ENCODE measurements at places on chromosomes 4 and X. TPM values are rescaled to one million over a fixed set of nuclear protein-coding genes. Genes with fewer than 3 reads are reported as not detected.

The STARD8 gene
- 2.9 TPM for total RNA-seq

The ADH1B gene
- total RNA-seq, result not detected

The CENPI gene
- total RNA-seq, result 0.88 TPM

DNA sequence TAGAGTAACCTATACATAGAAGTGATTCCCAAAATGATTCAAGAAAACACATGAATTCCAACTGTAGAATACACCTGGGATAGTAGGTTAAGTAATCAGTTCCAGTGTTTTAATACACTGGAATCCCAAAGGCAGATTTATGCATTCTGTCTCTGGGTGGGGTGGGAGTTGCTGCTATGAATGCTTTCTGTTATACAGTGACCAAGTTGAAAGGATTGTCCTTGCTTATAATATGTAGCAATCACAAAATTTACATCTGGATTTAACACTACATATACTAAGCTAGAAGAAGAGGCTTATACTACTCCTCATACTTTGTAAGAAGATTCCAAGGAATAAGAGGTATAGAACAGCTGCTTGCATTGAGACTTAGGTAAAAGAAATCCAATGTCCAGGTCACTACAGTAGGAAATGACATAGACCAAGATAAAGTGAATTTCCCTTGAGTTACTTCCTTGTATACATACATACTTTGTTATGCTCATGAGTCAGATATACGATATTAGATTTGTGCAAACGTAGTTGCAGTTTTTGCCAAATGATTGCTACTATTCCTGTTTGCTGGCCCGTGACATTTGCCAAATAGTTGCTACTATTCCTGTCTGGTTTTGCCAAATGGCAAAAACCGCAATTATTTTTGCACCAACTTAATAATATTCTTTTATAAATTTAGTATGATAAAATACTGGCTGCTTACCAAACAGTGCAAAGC lies 210.5 kb upstream of the DIAPH2 start:
- no peak for DNase-seq

DNA sequence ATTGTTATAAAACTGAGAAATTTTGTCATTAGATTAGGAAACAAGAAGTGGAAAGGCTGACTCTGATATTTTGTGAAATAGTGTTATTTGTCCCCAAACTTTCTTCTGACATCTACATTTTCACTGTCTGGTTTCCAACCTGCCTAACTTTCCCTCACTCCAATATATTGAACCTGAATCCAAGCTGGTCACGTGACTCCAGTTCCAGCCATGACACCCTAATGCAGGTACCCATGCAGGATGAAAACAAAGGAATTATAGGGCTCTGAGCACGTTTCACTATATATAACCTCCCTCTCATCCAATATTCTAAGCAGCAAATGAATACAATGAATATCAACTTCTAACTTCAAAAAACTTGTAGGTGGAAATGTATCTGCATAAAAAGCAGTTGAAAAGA lies 231.6 kb downstream of the TLL1 start:
- no peak for DNase-seq

- no peak for DNase-seq
These were observed 47.8 kb upstream of the SETD7 start for GRCh38 chr4:139603576-139604410.

DNA sequence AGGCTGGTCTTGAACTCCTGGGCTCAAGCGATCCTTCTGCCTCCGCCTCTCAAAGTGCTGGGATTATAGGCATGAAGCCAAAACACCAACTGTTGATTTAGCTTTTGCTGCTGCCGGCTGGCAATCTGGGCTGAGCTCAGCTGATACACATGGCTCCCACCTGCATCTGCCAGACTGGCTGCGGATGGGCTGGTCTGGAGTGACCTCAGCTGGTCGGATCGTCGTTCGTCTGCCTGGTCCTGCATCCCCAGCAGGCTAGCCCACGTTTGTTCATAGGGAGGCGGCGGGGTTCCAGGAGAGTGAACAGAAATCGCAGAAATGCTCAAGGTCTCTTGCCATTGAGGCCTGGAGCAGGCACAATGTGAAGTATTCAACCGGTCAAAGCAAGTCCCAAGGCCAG lies 74.4 kb upstream of the DDX3X start:
- no peak for DNase-seq

DNA sequence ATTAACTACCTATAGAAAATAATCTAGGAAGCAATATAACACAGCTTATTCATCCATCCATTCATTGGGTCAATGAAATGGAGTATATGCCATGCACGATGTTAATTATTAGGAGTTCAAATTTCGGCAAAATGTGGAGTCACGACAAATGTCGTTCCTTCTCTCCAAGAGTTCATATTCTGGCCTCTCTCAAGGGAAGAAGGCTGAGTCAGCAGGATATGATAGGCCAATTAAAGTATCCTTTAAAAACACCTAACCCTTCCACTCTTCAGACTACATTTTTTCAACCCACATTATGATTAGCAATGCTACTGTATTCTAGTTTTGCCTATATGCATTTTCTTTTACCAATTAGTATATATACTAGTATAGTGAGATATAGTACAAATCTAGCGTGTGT lies 163.1 kb downstream of the LARP7 start:
- DNase-seq, result no peak

DNA sequence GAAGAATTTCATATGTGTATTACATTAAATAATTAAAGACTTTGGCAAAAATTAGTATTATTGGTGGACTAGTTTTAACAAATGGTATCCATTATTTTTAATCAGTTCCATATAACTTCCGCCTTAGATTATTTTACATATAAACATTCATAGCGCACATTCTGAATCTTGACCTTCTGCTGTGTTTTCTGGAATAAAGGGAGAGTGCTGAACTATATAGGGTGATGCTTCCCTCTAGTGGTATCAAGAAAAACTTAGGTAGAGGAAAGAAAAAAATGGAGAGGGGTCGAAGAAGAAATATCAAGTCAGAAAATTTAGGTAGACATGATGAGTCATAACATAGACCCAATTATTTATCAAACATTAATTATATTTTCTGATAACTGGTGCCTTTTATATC lies 155.6 kb upstream of the PACRGL start:
- no peak for DNase-seq

DNA sequence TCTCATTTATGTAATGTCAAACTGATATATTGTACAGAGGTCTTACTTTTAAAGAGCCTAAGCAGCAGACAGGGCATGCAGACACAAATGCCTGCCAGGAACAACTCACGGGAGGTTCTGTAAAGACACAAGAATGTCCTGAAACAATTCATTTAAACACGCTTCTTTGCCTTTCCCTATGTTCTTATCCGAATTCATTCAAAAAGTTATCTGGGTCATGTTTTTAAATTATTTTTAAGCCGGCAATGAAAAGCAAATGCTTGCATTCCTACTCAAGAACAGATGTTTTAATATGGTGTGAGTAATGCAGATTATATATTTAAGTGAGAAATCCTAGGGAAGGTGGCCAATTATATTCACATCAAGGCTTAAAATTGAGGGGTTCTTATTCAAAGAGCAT lies 192.6 kb downstream of the PDGFC start:
- DNase-seq, result no peak

DNA sequence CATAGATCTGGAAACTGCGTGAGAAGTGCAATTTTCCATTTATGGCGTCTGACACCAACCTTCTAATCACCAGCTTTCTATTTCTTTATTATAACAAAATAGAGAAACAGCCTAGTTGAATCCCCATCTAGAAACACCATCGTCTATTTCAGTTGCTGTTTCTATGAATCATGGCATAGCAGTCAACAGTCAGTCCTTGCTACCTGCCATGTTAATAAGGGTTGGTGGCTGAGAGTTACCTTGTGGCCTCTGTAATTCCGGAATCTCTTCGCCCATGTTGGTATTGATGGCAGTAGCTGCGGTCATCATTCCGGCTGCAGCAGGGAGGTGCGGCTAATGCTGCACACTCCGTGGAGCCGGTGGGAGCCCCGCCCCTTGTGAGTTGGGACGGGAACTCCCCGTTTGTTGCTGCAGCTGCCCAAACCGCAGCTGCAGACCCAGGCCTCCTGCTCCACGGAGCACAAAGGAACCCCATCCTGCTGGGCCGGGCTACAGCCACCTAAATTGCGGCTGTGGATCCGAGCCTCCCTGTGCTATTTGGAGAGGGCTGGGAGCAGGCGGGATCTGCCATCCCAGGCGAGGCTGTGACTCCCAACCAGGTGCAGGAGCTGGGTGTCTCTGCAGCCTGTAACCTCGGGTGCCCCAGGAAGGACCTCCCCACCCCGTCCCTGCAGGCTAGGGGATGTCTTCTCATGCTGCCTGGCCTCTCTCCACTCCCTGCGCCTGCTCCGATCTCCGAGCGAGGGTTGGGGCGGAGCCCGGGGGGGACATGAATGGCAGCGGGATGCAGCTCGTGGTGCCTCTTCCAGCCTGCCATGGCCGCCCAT lies 115.4 kb upstream of the STK26 start:
- no peak for DNase-seq

- DNase-seq, result no peak
These were observed 50.9 kb downstream of the CEP44 start for GRCh38 chr4:174334628-174335027.

- no peak for DNase-seq
These were observed 443.9 kb upstream of the INTU start for GRCh38 chr4:127188847-127189246.

GRCh38 chr4:168449719-168450452 lies 30.4 kb downstream of the DDX60L start:
- no peak for DNase-seq

GRCh38 chrX:96771486-96771885 lies 86.8 kb downstream of the DIAPH2 start:
- DNase-seq, result no peak

GRCh38 chrX:65537229-65537628 lies 2.6 kb upstream of the LAS1L start:
- no peak for DNase-seq
